ENCODE measurements at places on chromosomes 12 and 14.

- no peak for DNase-seq
Measured at GRCh38 chr12:40499856-40500255, 192.4 kb upstream of the CNTN1 start.

- DNase-seq = no peak
Measured at GRCh38 chr14:90607141-90607540, 209.1 kb downstream of the TTC7B start.

GRCh38 chr12:76898442-76898841, 19.6 kb upstream of the CSRP2 start:
- no peak for DNase-seq

GRCh38 chr12:28209782-28210181, 19.5 kb downstream of the CCDC91 start:
- DNase-seq = no peak

GRCh38 chr12:56510786-56511185, 10.8 kb upstream of the RBMS2 start:
- no peak for DNase-seq

DNA sequence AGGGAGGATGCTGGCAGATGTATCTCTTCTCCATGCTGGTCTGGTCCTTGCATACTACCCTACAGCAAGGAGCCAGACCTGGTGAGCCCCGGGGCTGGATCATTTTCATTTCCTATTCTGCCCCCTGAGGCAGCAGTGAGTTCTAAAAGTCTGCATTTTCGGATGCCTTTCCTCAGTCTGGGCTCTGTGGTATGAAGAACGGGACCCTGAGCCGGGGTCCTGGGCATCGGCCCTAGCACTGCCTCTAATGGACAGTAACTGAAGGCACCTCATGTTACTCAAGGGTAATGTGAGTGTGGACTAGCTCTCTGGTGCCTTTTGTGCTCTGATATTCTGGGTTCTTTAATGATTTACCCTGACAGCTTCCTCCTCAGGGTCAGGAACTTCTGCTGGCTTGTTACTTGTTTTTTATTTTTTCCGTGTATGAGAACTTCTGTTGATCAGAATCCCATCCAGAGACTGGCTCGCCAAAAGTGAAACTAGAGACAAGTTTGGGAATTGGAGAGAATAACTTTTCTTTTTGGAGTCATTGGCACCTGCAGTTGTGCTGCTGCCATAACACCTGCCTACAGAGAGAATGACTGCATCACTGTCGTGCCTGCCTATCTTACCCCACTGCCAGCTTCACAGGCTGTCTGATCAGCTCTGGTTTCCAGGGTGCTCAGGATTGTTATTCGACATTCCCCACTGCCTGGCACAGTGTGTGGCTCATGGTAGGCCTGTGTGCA, 62.3 kb downstream of the SUSD6 start:
- no peak for DNase-seq

DNA sequence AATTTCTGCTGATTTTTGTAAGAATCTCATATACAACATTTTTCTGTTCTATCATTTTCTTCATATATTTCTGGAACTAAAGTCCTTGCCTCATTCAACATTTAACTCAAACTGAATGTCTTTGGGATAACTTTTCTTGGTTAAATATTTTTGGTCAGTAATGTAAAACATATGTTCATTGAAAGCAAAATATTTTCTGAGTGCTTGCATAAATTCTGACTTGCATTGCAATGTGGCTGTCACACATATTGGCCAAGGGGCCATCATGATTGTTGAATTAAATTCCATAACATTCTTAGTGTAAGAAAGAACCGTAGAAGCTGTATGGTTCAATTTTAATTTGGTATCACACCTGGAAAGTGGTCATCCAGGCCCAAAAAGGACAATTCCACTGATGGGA, 369.4 kb downstream of the GALC start:
- no peak for DNase-seq

DNA sequence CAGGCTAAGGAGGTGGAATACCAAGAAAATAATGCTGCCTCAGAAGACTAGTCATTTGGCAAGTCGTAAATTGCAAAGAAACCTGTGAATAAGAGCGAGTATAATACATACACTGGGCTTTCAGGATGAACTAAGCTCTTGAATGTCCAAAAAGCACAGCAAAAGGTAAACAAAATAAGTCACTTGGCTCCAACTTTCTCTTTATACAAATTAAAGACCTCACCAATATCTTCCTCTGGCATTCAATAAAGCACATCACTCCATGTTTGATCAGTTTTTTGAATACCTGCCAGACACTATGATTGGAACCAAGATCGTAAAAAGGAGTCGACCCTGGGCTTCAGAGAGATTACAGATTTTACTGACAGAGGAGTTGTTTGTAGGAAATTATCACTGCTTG, 3.5 kb downstream of the DICER1 start:
- no peak for DNase-seq

- peak; percentile 21 for DNase-seq
Measured at GRCh38 chr12:67885375-67886169, 103.7 kb upstream of the IFNG-AS1 start.

GRCh38 chr14:40599725-40600124, 1007.0 kb upstream of the LRFN5 start:
- no peak for DNase-seq

- no peak for DNase-seq
Measured at GRCh38 chr14:67371247-67372148, 11.4 kb downstream of the EIF2S1 start.

- no peak for DNase-seq
Measured at GRCh38 chr12:94109160-94109559, 39.2 kb upstream of the PLXNC1 start.

GRCh38 chr12:96448300-96448699, 41.1 kb upstream of the CFAP54 start:
- no peak for DNase-seq

- no peak for DNase-seq
Measured at GRCh38 chr12:64696080-64696741, 63.0 kb downstream of the GNS start.

DNA sequence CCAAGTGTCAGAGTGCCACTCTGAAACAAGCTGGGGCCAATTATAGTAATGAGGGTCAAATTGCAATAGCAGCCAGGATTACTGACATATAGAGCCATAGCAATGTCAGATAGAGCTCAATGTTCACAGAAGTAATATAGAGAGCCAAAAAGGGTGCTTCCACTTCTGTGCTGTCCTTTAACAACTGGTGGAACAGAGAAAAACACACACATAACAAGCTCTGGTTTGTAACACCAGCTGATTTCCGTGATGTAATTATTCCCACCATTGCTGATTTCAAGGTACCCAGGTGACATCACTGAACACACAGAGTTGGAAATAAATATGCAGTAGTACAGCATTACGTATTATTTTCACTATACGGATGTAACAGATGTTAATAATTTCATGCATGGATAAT, 3.0 kb upstream of the CLEC2B start:
- no peak for DNase-seq

Data from body of pancreas (tissue), 4 donors.